ENCODE measurements at places on chromosomes 3 and 15.

DNA sequence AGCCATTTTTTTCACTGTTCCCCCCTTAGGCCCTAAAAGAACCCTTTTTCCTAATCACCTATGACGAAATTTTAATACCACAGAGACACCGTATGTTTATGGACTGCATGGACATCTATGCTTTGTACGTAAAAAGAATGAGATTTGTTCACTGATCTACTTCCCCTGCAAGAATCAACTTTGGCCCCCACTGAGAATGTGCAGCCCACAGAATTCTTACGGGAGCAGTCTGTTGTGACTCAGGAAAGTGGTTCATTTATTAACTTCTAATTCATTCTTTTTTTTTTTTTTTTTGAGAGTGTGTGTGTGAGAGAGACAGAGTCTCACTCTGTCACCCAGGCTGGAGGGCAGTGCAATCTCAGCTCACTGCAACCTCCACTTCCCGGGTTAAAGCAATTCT lies 17.6 kb downstream of the EIF4E3 start:
- no peak overlapping the region for H3K4me3 ChIP-seq
- H3K4me1 ChIP-seq, result peaks cover 86% of the 10 kb centered on the region
- DNase-seq, result no peak
- H3K36me3 ChIP-seq, result peaks cover 53% of the 10 kb centered on the region
- H3K27me3 ChIP-seq, result no peaks in the 10 kb centered on the region

- H3K4me1 ChIP-seq, result no peaks in the 10 kb centered on the region
- H3K27ac ChIP-seq, result no peak overlapping the region
- no peaks in the 10 kb centered on the region for H3K36me3 ChIP-seq
- no peaks in the 10 kb centered on the region for H3K27me3 ChIP-seq
These were observed 321.7 kb upstream of the FRG2C start for GRCh38 chr3:75342425-75342824.

- no peak overlapping the region for H3K4me3 ChIP-seq
- no peak for DNase-seq
- H3K4me1 ChIP-seq, result peaks cover 10% of the 10 kb centered on the region
- H3K27me3 ChIP-seq, result peaks cover 82% of the 10 kb centered on the region
- no peak overlapping the region for H3K27ac ChIP-seq
These were observed 4.7 kb upstream of the ONECUT1 start for GRCh38 chr15:52794665-52795463.

GRCh38 chr15:34984889-34985630 lies 3.0 kb downstream of the ZNF770 start:
- no peak overlapping the region for H3K4me3 ChIP-seq
- H3K4me1 ChIP-seq, result peaks cover 44% of the 10 kb centered on the region

- no peak overlapping the region for H3K4me3 ChIP-seq
- H3K4me1 ChIP-seq, result peaks cover 65% of the 10 kb centered on the region
- H3K36me3 ChIP-seq, result peaks cover 20% of the 10 kb centered on the region
These were observed 23.8 kb upstream of the GPR171 start for GRCh38 chr3:151226825-151227224.

DNA sequence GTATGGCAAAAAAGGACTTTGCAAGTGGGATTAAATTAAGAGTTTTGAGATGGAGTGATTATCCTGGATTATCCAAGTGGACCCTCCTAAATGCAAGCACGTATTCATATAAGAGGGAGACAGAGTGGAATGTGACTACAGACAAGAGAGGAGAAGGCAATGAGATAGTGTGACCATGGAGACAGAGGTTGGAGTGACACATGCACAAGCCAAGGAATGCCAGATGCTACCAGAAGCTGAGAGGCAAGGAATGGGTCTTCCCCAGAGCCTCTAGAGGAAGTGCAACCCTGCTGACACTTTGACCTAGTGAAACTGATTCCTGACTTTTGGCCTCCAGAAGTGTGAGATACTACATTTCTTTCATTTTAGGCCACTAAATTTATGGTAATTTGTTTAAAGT lies 117.2 kb downstream of the UACA start:
- no peaks in the 10 kb centered on the region for H3K36me3 ChIP-seq
- DNase-seq, result no peak
- H3K27ac ChIP-seq, result no peak overlapping the region
- H3K4me1 ChIP-seq, result no peaks in the 10 kb centered on the region

DNA sequence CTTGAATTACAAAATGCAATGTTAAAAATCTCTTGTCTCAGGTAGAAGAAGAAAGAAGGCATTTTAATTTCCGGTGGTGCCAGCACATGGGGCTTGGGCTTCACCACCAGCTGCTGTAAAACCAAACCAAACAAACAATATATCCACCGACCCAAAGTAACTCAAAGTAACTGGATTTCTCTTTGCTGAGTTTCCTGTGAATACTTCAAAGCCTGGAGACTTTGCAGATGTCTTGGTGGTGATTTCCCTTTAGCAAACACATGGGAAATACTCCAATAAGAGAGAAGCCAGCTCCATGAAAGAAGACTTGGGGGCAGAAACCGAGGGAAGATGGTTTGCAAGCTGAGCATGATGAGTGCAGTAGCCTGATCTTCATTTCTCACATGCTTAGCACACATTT lies 62.6 kb downstream of the EIF4E3 start:
- no peaks in the 10 kb centered on the region for H3K27me3 ChIP-seq
- H3K4me3 ChIP-seq, result no peak overlapping the region
- no peak for DNase-seq

DNA sequence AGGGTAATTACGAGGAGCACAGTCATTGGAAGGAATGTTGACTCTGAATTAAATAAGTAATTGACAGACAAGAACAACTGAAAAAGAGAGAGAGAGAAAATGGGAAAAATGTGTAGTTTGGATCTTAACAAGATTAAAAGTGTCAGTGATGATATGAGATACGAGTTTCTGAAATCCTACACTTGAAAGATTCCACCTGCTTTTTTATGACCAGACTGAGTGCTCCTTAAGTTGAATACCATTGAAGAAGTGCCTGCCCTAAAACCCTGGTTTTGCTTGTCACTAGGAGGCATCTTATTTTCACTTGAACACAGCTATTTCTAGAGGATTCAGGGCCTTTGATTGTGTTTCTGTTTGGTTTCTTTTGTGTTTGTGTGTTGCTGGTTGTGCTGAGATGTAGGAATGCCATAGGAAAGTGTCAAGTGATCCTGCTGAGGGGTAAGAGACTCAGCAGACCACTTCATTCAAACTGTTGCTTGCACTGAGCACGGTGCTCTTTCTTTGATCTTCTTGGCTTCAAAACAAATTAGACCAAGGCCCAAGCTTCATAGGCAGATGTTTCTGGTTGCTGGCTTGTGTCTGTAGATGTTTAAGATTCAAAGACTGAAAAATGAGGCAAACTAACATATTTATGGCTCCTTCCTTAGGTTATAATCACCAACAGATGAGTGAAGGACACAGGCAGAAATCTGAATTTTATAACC lies 17.2 kb upstream of the ABHD10 start:
- H3K4me3 ChIP-seq, result no peak overlapping the region
- H3K27me3 ChIP-seq, result no peaks in the 10 kb centered on the region
- H3K4me1 ChIP-seq, result peaks cover 2% of the 10 kb centered on the region
- no peaks in the 10 kb centered on the region for H3K36me3 ChIP-seq
- H3K27ac ChIP-seq, result no peak overlapping the region

DNA sequence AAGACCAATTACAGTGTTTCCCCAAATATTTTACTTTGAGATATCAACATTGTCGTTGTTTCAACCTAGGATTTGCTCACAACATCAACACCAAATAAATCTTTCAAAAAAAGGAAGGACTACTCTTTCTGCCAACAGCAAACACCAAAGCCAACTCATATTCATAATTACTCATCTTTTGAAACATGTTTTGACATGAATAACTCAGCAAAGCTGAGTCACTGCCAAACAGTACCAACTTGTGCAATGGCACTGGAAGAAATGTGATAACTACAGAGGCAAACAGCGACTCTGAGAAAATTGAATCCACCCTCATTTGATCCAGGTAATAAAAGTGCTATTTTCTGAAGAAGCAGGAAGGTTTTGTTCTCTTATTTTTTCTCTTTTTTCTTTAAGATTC lies 67.2 kb downstream of the PEX5L start:
- no peak overlapping the region for H3K27ac ChIP-seq
- DNase-seq, result no peak
- no peak overlapping the region for H3K4me3 ChIP-seq
- H3K36me3 ChIP-seq, result no peaks in the 10 kb centered on the region

- H3K36me3 ChIP-seq, result no peaks in the 10 kb centered on the region
- no peaks in the 10 kb centered on the region for H3K4me1 ChIP-seq
- DNase-seq, result no peak
- H3K27ac ChIP-seq, result no peak overlapping the region
- no peak overlapping the region for H3K4me3 ChIP-seq
- no peaks in the 10 kb centered on the region for H3K27me3 ChIP-seq
These were observed 271.4 kb downstream of the POLQ start for GRCh38 chr3:121274411-121274810.

GRCh38 chr3:16886303-16886683 lies 1.5 kb downstream of the PLCL2 start:
- DNase-seq, result no peak
- no peaks in the 10 kb centered on the region for H3K27me3 ChIP-seq
- H3K27ac ChIP-seq, result peak overlapping the region; percentile 94
- H3K4me1 ChIP-seq, result peaks cover 50% of the 10 kb centered on the region
- H3K36me3 ChIP-seq, result peaks cover 20% of the 10 kb centered on the region
